ENCODE measurements at places on chromosomes 6 and 20.

GRCh38 chr6:83247471-83247870, 54.3 kb downstream of the RWDD2A start:
- DNase-seq = no peak

DNA sequence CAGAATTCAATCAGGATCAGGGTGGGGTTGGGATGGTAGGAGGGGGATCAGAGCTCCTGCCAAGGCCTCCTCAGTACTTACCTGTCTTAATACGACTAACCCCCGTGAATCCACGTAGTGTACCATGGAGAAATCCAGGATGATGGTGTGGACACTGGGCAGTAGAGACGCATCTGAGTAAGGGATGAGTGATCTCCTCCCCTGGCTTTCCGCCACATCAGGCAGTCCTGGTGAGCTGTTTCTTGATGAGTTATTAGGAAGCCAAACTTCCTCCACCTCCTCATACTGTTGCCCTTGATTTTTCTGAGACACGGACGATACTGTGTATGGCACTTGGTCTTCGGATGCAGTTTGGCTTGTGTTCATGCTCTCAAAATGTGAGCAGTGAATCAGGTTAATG, 34.2 kb upstream of the SRPK1 start:
- DNase-seq = peak; percentile 86

- DNase-seq = no peak
Measured at GRCh38 chr20:25483431-25484132, 76.1 kb downstream of the GINS1 start.

GRCh38 chr6:151209071-151209831, 30.5 kb upstream of the AKAP12 start:
- DNase-seq = peak; percentile 23

DNA sequence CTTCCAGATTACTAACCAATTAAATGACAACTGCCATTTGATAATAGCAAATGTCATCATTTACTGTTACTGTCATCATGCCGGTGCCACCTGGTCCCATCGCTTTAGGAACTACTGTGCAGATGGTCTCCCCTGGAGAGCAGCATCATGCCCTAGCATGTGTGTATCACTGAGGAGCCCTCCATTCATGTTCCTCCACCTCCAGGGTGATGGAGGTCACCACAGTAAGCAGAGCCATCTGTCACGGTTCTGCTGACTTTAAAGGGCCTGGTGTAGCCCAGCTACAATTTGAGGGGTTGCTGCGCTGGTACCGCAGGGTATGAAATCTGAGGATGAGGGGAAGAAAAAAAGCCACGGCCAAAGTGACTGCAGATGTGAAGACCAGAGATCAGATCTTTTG, 118.8 kb upstream of the KCNK16 start:
- no peak for DNase-seq

GRCh38 chr6:143405373-143406154, 44.9 kb downstream of the ADAT2 start:
- peak; percentile 79 for DNase-seq

DNA sequence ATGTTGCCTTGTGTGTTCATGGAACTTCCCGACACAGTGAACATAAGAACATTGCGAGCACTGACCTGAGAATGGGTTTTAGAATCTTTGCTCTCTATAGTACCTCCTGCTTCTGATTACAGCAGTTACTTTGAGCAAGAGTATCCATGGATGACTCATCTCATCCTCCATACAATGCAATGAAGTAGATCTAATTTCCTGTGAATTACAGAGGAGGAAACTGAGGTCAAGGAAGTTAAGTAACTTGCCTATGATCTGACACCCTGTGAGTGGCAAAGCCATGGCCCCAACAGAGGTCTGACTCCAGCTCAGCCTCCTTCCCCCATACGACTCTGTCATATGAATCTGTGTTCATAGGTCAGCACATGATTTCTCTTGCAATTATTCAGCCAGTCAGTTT, 518.1 kb downstream of the TFAP2A start:
- DNase-seq = no peak

- no peak for DNase-seq
Measured at GRCh38 chr6:111239461-111239860, 152.2 kb downstream of the SLC16A10 start.

- DNase-seq = no peak
Measured at GRCh38 chr20:19465536-19465935, 253.1 kb downstream of the SLC24A3 start.

DNA sequence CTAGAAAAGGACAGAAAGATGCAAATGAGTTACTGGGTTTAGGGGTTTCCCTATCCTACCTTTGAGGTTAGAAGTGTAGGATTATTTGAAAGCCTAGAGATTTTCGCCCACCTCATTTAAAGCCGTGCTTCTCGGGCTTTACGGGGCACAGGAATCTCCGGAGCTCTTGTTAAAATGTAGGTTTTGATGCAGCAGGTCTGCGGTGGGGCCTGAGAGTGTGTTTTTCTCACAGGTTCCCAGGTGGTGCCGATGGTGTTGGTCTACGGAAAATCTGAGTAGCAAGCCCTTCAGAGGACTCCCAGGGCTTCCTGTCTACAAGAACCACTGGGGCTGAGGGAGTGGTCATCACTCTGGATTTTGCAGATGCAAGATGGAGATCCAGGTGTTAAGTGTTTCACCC, 47.5 kb downstream of the TRAM2 start:
- DNase-seq = no peak

GRCh38 chr6:14095437-14095836, 22.1 kb upstream of the CD83 start:
- DNase-seq = no peak

DNA sequence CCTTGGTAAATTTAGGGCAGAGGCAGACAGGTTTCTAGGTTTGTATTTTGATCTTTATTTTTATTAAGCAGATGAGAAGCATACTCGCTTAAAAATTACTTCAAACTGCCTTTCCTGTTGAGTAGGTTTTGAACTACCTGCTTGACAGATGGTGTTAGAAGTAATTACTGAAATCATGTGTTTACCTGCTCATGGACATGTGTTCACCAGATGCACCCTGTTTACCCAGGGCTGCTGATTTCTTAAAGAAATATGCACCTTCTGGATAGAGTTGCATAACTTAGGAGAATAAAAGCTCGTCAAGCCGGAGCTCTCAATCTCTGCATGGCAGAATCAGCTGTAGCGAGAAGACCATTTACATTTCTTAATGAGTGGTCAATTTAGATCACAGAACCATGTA, 165.1 kb downstream of the CDKAL1 start:
- DNase-seq = no peak
